ENCODE measurements at places on chromosomes 11 and 22.
A peak's percentile ranks its signal among the peaks of the same experiment; 100 is the strongest.

DNA sequence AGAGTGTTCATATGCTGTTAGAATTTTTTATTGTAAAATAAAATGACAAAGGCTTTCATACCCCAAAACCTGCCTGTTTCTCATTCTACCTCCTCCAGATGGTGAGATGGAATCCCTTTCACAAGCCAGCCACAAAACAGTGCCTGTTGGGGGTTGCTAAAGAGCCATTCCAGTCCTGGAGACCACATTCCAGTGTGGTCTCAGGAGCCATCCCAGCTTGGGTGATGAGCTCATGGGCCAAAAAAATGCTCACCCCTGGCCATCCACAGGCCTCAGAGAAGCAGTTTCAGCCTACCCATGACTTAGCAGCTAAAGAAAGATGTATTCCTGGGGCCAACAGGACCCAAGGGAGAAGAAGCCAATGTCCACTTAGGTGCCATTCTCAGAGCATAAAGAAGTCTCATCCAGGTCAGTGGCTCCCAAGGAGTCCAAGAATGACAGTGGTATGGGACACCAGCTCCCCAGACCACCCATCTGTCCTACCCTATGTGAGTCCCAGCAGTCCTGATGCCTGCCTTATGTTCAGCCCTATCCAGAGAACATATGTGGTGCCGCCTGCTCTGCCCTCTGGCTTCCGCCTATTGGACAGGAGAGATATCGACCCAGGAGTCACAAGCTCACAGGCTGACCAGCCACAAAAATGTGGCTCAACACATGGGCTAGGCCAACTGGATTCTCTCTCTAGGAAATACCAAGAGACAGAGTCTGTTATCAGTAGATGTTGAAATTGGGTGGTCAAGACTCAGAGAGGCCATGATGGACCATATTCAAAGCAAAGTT, 26.4 kb downstream of the C11orf91 start:
- no peak for DNase-seq

DNA sequence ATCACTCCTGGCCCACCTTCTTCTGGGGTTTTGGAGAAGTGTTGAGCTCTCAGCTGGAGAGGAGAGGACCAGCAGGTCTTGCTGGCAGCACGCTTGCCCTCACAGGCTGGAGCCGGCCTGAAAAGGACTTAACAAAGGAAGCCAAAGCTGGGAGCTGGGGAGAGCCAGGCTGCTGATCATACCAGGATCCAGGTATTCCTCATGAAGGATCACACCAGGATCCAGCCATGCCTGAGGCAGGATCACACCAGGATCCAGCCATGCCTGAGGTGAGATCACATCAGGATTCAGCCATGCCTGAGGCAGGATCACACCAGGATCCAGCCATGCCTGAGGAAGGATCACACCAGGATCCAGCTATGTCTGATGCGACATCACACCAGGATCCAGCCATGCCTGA, 17.0 kb downstream of the MRGPRD start:
- DNase-seq, result no peak

- peak; percentile 40 for DNase-seq
These were observed 67.4 kb downstream of the MICAL2 start for GRCh38 chr11:12177739-12178338.

GRCh38 chr11:123484448-123484847, 54.4 kb downstream of the GRAMD1B start:
- DNase-seq, result no peak

DNA sequence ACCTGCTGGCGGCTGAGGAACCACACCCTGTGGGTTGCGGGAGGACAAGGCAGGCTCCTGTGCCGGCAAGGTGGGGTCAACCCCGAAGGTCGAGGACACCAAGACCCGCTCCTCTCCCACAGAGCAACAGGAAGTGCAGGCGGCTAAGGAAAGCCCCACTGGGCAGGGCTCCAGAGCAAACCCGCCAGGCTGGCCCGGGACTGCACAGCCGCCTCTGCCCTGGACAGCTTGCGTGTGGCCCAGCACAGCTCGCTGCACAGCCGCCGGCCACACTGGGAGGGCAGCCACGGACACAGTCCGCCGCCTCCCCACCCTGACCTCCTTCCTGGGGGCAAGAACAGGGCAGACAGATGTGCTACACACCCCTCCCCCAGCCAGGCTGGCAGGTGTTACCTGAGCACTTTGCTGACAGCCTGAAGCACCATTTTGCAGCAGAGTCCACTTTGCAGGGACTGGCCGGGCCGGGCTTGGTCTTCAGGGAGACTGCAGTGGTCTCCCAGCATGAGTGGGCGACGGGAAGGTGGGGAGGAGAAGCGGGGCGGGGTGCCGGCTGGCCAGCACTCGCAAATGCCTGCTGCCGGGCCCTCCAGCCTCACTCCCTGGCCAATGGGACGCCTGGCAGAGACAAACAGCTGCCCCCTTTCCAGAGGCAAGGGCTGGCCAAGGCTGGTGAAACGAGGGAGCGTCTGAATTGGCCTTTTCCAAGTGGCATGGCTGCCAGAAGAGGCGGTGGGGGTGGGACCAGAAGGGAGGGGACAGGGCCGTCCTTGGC, at the start of gene MOB2:
Gene MOB2, minus strand, starts transcription at position 726 of the 772 bp plus-strand sequence. Its CDS starts 223 bp downstream, at position 503.
- peak; percentile 56 for DNase-seq

DNA sequence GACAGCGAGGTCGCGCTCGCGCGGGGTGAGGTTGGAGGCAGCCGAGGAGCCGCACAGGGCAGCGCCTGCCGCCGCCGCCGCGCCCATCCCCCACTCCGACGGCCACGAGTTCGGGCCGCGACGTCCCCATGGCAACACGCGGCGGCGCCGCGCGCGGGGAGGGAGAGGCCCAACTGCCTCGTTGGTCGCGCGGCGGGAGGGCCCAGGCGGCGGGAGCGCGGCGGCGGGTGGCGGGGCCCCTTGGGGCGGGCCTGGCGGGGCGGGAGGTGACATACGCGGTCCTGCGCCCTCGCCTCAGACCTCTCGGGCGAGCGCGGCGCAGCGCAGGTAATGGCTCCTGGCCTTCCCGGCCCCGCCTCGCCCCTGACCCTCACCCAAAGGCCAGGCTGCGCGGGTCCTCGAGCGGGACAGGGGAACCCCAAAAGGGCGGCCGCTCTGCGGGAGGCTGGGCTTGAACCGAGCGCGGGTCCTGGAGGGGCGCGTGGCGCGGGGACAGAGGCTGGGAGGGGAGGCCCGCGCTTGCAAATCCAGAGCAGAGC, at the start of gene DEUP1:
Gene DEUP1, plus strand, starts transcription at position 297 of the 539 bp plus-strand sequence. CDS start 1,518 bp downstream, outside the sequence.
- DNase-seq, result peak; percentile 12

DNA sequence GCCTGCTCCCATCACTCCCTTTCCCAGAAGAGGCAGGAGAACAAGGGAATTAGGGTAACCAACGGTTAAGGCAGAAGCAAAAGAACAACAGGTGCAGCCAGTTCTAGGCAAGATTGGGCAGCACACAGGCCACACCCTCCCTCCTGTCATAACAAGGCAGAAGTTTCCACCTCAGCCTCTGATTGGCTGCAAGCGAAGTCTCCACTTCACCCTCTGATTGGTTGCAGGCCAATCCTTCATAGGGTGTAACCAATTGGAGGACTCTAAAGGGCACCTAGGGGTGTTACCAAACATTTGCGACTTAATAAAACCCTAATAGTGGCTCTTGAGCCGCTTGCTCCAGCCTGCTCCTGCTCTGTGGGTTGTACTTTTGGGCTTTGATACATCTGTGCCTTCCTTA, 153.8 kb downstream of the CACNA1I start:
- no peak for DNase-seq

GRCh38 chr22:45598596-45599217, 72.9 kb upstream of the ATXN10 start:
- DNase-seq, result no peak

DNA sequence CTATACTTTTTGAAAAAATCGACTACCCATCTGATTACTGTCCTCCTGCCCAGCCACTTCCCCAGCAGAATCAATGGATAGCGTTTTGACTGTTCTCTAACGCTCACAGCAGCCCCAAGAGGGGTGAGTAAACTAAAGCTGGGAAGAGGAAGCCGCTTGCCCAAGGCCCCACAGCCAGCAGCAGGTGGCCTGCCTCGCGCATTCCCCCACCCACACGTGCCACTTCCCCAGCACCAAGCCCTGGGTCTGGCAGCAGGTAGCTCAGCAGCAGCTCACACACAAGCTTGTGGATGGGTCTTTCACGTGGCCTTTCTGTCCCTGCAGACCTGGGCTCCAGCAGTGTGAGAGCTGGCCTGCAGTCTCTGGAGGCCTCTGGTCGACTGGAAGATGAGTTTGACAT, 34.3 kb downstream of the TOM1 start:
- peak; percentile 54 for DNase-seq

DNA sequence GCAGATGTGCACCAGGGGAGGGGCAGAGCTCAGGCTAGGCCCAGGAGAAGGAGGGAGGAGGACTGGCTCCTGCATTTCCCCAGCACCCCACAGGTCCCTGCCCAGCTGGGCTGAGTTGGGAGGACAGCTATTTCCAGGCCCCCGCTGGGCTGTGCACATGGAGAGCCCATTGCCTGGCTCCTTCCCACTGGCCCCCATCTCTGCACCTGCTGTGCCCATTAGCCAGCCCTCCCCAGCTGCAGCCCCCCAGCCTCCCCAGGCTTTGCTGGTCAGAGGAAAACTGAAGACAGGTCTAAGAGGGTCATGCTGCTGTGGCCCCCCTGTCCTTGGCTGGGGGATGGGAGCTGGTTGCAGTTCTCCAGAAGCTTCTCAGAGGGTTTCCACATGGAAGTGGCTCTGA, 81.8 kb upstream of the SHANK2 start:
- DNase-seq, result no peak

- no peak for DNase-seq
These were observed 61.6 kb downstream of the PPP6R3 start for GRCh38 chr11:68521969-68522652.

DNA sequence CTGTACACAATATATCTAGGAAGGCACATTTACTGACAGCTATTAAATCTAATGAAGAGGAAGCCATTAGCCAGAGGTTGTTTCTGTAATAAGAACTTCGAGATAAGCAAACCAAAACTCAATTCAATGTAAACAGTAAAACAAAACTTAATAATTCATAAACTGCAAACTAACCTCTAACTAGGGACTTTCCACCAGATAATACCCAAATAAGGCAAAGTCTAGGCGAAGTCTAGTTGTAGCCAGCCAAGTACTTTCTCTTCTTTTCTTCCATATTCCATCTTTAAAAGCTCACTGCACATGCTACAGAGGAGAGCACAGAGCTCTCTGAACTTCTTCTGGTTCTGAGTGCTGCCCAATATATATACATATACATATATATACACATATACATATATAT, 229.9 kb upstream of the ANO5 start:
- no peak for DNase-seq

DNA sequence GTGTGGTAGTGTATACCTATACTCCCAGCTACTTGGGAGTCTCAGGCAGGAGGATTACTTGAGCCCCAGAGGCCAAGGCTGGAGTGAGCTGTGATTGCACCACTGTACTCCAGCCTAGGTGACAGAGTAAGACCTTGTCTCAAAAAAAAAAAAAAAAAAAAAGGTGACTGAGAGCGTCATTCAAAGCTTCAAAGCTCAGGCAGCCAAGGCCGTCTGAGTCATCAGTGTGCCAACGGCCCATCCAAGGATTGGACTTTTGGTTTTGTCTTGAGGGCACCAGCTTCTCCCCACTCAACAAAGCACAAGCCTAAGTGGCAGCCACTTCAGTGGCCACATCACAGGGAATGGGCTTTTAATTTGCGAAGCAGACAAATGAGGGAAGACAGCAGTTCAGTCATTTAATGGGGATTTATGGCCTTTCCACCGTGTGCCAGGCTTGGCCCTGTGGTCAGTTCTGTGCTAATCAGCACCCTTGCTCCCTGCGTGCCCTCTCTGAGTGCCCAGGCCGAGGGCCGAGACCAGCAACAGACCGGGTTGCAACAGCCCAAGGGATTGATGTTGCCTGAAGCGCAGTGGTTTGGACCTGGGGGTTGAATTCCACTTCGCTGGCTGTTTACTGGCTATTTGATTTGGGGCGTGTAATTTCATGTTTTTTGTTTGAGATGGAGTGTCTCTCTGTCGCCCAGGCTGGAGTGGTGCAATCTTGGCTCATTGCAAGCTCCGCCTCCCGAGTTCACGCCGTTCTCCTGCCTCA, 30.2 kb upstream of the CRYBB3 start:
- DNase-seq, result no peak

GRCh38 chr11:121626980-121627379, 174.2 kb upstream of the SORL1-AS1 start:
- no peak for DNase-seq

GRCh38 chr11:102155676-102156075, 45.4 kb downstream of the YAP1 start:
- no peak for DNase-seq
